Inflammatory macrophage treated with lipopolysaccharide for 1 hour (primary cell): ENCODE measurements at places on chromosomes 11 and 22.
A peak's percentile ranks its signal among the peaks of the same experiment; 100 is the strongest.

DNA sequence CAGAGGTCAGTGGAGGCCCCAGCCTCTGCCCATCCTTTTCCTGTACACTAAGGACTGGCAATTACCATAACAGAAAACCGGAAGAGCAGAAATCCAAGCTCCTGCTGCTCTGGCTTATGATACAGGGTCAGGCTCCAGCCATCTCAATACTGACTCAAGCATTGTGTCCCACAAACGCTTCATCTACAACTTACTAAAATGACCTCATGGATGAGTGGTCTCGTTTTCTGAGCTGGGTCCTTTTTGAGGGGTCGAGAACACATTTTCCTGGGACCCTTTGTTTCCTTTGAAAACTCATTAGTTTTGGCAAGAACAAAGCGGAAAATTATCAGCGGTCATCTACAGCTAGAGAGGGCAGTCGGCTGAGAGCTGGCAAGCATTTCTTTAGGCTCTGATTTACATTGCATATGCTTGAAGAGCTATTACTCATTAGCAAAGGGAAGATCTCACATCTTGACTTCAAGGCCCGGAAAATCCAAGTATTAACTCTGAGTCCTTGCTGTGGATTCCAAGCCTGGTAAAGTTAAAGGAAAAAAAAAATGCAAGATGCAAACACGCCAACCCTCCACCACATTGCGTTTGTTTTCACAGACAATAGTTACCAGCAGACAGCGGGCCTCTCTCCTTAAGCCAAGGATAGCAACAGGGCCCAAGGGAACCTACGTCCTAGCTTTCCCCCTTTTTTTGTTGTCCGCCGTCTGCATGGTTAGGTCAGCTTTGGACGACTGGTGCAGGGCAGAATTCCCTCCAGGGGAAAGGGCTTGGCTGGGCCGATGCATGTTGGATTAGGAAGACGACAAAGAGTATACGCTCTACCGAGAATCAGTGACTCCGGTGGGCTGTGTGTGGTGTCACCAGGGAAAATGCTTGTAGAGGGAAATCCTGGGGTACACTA, 1.8 kb downstream of the TESMIN start:
- no peak for DNase-seq

- no peak for DNase-seq
Measured at GRCh38 chr22:22728382-22728781, 84.0 kb downstream of the GGTLC2 start.

GRCh38 chr11:69359735-69360480, 66.0 kb downstream of the MYEOV start:
- DNase-seq: no peak

DNA sequence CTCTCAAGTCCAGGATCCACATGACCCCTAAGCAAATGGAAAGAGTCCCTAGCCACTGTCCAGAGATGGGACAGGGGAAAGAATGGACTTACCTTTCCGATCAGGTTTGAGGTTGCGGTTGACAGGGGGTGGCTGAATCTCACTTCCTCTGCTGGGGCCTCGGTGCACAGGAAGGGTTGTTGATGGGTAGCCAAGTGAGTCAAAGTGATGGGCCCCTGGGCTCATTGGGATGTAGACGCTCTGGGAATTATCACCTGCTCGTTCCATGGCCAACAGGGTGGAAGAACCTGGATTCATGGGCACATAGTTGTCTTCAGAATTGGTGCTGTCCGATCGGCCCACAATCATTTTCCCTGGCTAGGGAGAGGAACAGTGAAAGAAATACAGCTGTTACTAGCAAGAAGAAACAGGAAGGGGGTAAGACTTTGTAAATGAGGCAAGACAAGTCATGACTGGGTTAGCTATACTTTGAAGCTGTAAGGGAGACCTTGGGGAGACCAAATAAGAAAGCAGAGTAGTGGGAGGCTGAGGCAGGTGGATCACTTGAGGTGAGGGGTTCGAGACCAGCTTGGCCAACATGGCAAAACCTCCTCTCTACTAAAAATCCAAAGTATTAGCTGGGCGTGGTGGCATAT, 34.7 kb downstream of the USP35 start:
- DNase-seq: no peak

- DNase-seq: no peak
Measured at GRCh38 chr11:105229257-105229656, 89.7 kb upstream of the CARD18 start.

- DNase-seq: no peak
Measured at GRCh38 chr11:61693922-61694601, 13.9 kb downstream of the DAGLA start.

GRCh38 chr11:110712659-110713448, 617 bp upstream of the ARHGAP20 start:
- DNase-seq: peak; percentile 48

GRCh38 chr11:125086633-125087296, 23.7 kb downstream of the SLC37A2 start:
- no peak for DNase-seq
